ENCODE measurements at places on chromosomes 7 and 10. TPM values are rescaled to one million over a fixed set of nuclear protein-coding genes. Genes with fewer than 3 reads are reported as not detected.

The TMEM130 gene
- total RNA-seq: 0.12 TPM

The PKD2L1 gene
- total RNA-seq: not detected

The SORCS1 gene
- total RNA-seq: not detected

The EVX1 gene
- total RNA-seq: not detected

The SH2B2 gene
- 2.1 TPM for total RNA-seq

The GARIN1A gene
- 2.4 TPM for total RNA-seq

The VOPP1 gene
- 95.4 TPM for total RNA-seq

The TAS2R4 gene
- 0.61 TPM for total RNA-seq

The C10orf53 gene
- total RNA-seq: not detected

The RBM33 gene
- total RNA-seq: 34.5 TPM

The AKR1C8 gene
- total RNA-seq: not detected

The ARHGAP22 gene
- 55.5 TPM for total RNA-seq

The SPDYE5 gene
- 0.12 TPM for total RNA-seq

The CALML3 gene
- 0.12 TPM for total RNA-seq

The H2BK1 gene
- not detected for total RNA-seq

The FGF8 gene
- total RNA-seq: not detected

The FBXL13 gene
- 0.73 TPM for total RNA-seq

The PNLIPRP3 gene
- not detected for total RNA-seq

The BLNK gene
- not detected for total RNA-seq

The PARP12 gene
- 53.5 TPM for total RNA-seq

The GPNMB gene
- total RNA-seq: 284 TPM

The ALOX5 gene
- total RNA-seq: not detected

The CTTNBP2 gene
- total RNA-seq: 0.32 TPM

The DGKI gene
- total RNA-seq: 3.5 TPM

The TMEM176B gene
- 0.97 TPM for total RNA-seq

The NRG3 gene
- total RNA-seq: not detected

The GRID2IP gene
- not detected for total RNA-seq

The SLC26A5 gene
- not detected for total RNA-seq

The TUBGCP2 gene
- 73.3 TPM for total RNA-seq

The SYT15B gene
- total RNA-seq: not detected

The CYP2W1 gene
- total RNA-seq: not detected

The PSMC2 gene
- total RNA-seq: 201 TPM

The VWDE gene
- not detected for total RNA-seq

The CYP2C19 gene
- not detected for total RNA-seq

The IPMK gene
- 11.7 TPM for total RNA-seq

All from hair follicle dermal papilla cell (primary cell).